ENCODE measurements at places on chromosomes 2 and 18.
A peak's percentile ranks its signal among the peaks of the same experiment; 100 is the strongest.

- DNase-seq, result peak; percentile 14
Measured at GRCh38 chr2:26018184-26019055, 15.5 kb upstream of the RAB10 start.

DNA sequence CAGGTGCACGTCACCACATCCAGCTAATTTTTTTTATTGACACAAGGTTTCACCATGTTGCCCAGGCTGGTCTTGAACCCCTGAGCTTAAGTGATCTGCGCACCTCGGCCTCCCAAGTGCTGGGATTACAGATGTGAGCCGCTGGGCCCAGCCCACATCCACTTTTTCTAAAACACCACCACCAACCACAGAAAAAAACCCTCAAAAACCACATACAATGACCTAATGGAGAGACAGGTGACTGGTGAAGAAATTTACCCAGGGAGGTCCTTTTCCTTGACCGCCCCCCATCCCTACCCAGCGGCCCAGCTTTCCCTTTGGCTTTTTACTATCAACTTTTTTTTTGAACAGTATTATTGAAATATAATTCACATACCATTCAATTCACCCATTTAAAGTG, 47.9 kb downstream of the CACNB4 start:
- no peak for DNase-seq

DNA sequence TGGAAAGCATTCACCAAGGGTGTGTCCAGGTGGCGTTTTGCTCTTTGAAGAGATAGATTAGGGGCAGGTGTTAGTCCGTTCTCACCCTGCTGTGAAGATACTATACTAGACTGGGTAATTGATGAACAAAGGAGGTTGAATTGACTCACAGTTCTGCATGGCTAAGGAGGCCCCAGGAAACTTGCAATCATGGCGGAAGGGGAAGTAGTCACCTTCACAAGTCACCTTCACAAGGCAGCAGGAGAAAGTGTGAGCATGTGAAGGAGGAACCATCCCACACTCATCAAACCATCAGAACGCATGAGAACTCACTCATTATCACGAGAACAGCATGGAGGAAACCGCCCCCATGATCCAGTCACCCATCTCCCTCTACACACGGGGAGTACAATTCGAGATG, 135.7 kb upstream of the NFATC1 start:
- no peak for DNase-seq

DNA sequence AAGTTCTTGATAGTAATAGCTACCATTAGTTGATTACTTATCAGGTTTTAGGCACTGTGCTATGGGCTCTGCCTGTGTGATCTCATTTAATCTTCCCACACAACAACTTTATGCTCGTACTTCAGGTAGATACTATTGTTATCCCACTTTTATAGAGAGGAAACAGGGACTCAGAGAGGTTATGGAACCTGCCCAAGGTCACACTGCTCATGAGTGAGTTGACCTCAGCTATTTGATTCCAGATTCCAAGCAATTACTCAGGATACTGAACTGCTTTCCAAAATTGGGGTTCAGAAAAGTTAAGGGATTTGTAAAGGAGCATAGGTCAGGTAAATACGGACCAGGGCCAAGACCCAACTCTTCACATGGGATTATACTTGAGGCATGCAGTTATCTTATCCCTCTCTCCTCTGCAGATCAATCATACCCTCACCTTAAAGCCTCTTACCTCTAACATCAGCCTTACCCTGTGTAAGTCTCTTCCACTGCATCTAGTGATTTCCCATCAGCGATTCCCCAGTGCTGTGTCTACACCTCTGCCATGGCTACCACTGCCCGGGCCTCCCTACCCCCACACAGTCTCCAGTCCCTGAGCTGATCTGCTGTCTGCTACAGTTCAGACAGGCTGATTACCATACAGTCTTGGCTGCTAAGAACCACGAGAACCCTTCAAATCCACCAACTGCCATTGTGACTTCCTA, 74.4 kb downstream of the ANTXR1 start:
- DNase-seq, result no peak

GRCh38 chr2:196170606-196171247, 651 bp downstream of the STK17B start:
- no peak for DNase-seq

- no peak for DNase-seq
Measured at GRCh38 chr2:193446967-193447366, 1252.2 kb upstream of the TMEFF2 start.

DNA sequence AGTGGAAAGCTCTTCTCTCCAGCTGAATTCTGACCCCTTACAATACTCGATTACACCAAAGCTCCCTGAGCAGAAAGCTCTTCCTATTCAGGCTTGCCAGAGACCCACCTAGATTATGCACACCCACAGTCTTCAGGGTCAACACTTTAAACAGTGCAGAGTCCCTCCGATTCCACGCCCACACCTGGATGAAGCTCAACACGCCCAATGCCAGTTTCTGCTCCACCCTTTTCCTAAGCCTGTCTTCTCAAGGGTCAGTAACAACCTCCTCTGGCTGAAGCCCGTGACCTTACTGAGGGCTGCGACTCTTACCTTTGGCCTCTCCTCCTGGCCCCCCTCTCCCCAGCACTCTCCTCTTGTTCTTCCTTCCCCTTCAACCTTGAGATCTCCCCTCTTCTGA, 492.0 kb upstream of the SALL3 start:
- no peak for DNase-seq

DNA sequence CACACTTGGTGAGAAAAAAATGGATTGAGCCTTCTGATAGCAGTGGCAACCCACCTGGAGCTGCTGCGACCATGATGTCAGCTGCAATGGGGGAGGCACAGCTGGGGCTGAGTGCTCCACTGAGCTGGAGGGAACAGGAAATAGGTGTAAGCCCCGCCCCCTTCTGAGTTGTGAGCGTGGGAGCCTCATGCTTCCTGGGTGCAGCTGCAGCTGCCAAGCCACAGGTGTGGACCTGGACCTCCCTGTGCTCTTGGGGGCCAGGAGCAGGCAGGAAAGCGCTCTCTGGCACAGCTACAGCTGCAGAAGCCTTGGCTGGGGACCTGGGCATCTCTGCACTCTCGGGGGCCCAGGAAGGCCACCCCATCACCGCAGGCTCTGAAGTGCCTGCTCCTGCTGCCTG, 970.6 kb downstream of the DCDC2C start:
- DNase-seq, result no peak

- no peak for DNase-seq
Measured at GRCh38 chr2:98506881-98507280, 62.2 kb downstream of the INPP4A start.

DNA sequence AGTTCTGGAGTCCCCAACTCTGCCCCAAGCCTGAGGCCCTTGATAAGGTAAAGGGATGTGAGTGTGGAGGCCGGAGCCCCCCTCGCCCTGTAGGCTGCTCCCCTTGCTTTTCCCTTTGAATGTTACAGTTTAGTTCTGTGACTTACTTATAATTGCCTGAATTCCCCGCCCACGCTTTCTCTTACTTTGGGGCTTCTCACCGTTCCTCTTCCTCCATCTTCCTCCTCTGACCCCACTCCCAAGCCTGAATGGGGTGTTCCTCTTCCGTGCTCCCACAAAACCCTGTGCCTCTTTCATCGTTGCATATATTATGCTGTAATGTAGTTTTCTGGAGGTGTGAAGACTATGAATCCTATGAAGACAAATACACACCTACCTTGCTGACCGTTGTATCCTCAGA, 15.0 kb upstream of the IL1RN start:
- DNase-seq, result no peak

- no peak for DNase-seq
Measured at GRCh38 chr18:9237981-9238380, 96.6 kb upstream of the TWSG1 start.

DNA sequence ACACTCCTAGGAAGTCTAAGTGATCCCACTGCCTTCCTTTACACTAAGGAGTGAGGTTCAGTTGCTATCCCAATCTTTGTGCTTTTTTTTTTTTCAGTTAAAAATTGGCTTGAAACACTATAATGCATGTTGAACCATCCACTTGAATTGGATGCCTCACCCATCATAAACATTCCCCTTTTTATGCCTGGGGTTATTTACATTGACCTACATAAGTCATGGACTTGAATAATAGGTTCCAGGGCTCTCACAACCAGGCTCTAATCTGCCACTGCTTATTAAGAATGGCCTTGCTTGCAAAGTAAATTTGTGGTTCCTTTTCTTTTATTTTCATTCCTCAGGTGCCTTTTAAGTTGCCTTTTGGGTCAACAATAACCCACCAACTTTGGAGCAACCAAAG, 236.1 kb upstream of the MEIS1 start:
- DNase-seq, result no peak

DNA sequence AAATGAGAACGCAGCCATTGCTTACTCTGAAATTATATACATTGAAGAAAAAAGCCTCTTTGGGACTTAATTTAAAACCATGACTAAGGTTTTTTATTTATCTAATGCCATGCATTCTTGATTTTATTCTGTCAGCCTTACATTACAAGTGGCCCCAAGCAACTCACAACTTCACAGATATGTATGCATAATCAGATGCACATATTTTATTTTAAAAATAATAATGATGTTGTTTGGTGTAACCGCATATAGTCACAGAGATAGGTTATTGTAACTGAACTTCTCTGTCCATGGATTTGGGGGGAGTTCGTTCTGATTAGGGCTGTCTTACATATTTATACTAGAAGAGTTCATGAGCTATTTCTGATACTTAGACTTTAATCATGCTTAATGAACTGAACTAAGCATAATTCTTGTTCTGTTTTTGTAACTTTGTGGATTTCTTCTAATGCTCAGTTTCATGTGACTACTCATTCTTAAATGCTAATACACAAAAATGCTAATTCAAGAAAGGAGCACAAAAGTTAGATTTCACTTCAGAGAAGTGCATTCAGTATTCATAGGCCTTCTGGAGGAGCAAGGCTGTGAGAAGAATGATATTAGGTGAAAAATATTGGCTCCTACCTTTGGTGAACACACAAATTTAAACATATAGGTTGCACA, 26.2 kb downstream of the MEIS1 start:
- no peak for DNase-seq

GRCh38 chr2:216920937-216921456, 61.1 kb upstream of the TNP1 start:
- no peak for DNase-seq

GRCh38 chr2:178632729-178633128, 152.5 kb downstream of the PLEKHA3 start:
- DNase-seq, result no peak

DNA sequence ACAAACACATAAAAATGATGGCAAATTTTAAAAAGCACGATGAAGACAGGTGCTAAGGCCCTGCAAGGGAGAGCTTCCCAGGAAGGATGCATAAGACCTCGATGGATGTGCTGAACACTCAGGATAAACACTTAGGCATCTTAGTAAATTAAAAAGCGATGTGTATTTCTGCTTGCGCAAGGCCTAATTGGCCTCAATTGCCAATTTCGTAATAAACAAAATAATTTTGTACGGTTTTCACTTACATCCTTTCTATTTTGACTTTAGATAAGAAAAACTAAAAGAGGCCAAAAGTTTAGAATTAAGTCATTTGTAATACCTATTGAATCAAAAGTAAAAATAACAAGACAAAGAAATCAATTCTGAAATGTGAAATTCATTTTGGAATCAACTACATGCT, 189.1 kb downstream of the TCF4 start:
- no peak for DNase-seq

DNA sequence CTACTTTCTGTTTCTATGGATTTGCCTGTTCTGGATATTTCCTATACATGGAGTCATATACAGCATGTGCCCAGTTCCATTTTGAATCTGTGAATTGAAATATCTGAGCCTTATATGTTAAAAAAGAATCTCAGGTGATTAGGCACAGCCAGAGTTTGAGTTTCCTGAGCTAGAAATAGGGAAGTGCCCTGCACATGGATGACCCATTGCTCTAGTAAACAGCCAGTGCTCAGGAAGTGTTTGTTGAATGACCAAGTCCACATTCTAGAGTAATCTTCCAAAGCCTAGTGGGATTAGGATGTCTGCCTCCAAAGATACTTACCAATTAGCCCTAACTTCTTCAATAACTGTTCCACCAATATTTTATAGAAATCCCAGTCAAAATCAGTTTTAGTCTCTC, 165.8 kb downstream of the SETBP1 start:
- no peak for DNase-seq

- no peak for DNase-seq
Measured at GRCh38 chr2:126878601-126879000, 20.1 kb upstream of the TEX51 start.

DNA sequence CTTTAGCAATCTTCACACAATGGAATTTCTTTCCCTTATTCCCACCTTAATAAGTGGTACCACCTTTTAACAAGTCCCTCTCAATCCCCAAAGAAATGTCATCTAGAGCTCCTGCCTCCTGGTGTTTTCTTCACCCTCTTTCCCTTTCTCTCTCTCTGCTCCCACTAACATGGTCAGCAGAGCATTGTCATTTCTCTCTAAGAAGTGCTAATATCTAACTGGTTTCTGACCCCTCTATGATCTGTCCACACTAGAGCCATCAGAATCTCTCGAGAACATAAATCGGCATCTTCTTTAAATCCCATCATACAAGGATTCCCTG, 161.2 kb upstream of the DTNA start:
- no peak for DNase-seq

DNA sequence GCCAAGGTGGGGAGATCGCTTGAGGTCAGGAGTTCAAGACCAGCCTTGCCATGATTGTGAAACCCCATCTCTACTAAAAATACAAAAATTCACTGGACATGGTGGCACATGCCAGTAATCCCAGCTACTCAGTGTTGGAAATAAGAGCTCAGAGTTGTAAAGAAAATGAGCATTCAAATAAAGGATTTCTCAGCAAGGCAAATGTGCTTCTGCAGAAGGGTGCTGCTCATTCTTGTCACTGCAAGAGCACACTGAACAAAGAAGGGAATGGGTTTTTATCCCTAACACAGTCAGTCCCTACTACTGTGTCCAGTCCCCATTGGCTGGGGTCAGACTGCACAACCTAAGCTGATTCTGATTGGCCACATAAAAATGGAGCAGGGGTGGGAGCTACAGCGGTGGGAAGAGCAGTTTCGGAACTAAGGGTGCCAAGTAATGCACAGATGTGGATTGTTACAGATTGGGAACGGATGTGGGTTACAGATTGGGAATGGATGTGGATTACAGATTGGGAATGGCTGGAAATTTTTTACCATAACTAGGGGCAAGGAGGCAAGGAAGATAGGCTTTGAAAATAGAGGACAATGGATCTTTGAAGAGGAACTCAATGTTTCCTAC, 31.1 kb upstream of the TRAPPC8 start:
- DNase-seq, result no peak

DNA sequence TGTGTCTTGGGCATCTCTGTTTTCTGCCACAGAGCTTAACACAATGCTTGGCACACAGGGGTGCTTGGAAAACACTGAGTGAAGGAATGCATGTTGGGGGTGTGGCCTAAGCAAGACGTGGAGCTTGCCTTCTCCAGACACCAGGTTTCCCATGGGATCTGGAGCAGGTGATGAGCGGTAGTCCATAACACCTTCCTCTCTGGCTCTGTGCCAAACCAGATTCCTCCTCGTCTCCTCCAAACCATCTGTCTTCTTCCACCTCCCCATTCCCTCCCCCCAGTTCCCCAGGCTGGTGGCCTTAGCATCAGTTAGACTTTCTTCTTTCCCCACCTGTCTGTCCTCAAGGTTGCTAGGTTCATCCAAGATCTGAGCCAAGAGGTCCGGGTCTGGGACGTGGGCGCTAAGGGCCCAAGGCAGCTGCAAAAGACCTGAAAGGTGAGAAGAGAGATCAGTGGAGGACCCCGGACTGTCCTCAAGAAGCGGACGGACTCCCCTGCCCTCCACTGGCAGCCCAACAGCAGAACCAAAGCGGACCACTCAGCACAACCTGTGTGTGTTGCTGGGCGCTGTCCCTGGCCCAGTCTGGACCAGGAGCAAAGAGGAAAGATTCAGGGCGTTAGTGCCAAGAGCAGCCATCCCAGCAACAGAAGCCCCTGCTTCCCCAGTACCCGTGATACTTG, 1.2 kb upstream of the ITM2C start:
- DNase-seq, result no peak

Measured in bone marrow (tissue), 2 donors.